ENCODE measurements at places on chromosomes 5 and 9. TPM values are rescaled to one million over a fixed set of nuclear protein-coding genes. Genes with fewer than 3 reads are reported as not detected.

The LARP1 gene
- total RNA-seq, result 125 TPM

The SLC6A7 gene
- total RNA-seq, result not detected

The CARD9 gene
- total RNA-seq, result 0.86 TPM

The PRR7 gene
- 40.1 TPM for total RNA-seq

The NPR2 gene
- total RNA-seq, result 4.0 TPM

The MAN1B1 gene
- 62.0 TPM for total RNA-seq

The TMEM252 gene
- not detected for total RNA-seq

The TSC1 gene
- 58.3 TPM for total RNA-seq

The LCN6 gene
- not detected for total RNA-seq

The ECPAS gene
- 56.8 TPM for total RNA-seq

The PTPN3 gene
- total RNA-seq, result not detected

The CATSPER3 gene
- 0.50 TPM for total RNA-seq

The OR1J2 gene
- 0.37 TPM for total RNA-seq

The CAMSAP1 gene
- total RNA-seq, result 32.6 TPM

The CDH9 gene
- not detected for total RNA-seq

The CCDC192 gene
- 0.45 TPM for total RNA-seq

The FGFR4 gene
- 1.4 TPM for total RNA-seq

The ADAMTS2 gene
- not detected for total RNA-seq

The PCDHGB4 gene
- 0.08 TPM for total RNA-seq

The PCDHGB3 gene
- 0.32 TPM for total RNA-seq

The DDX4 gene
- not detected for total RNA-seq

The RUSC2 gene
- 0.75 TPM for total RNA-seq

The ALG2 gene
- total RNA-seq, result 17.9 TPM

The ZBED3 gene
- total RNA-seq, result 0.94 TPM

The CDX1 gene
- not detected for total RNA-seq

The PCA3 gene
- total RNA-seq, result not detected

The PCDHA13 gene
- not detected for total RNA-seq

The TOR1B gene
- 13.2 TPM for total RNA-seq

The CCNJL gene
- total RNA-seq, result not detected

The ATOSB gene
- 9.8 TPM for total RNA-seq

The MRPS2 gene
- total RNA-seq, result 22.3 TPM

The SLCO6A1 gene
- not detected for total RNA-seq

The TPPP gene
- 17.3 TPM for total RNA-seq

The ATP10B gene
- not detected for total RNA-seq

The CCDC180 gene
- 12.0 TPM for total RNA-seq

The OLFML2A gene
- not detected for total RNA-seq

The ANGPTL2 gene
- total RNA-seq, result 0.10 TPM

The ITGA2 gene
- 0.62 TPM for total RNA-seq

The FAT2 gene
- not detected for total RNA-seq

The CORO2A gene
- total RNA-seq, result 16.6 TPM

The MVB12B gene
- 13.9 TPM for total RNA-seq

The PCDHGA1 gene
- total RNA-seq, result not detected

The TUSC1 gene
- not detected for total RNA-seq

The PCDHA7 gene
- not detected for total RNA-seq

The DNAH5 gene
- total RNA-seq, result not detected

The SEMA6A gene
- total RNA-seq, result 0.31 TPM

The DAB2 gene
- 1.9 TPM for total RNA-seq

The SGCD gene
- not detected for total RNA-seq

The MAMDC2 gene
- total RNA-seq, result not detected

The LVRN gene
- not detected for total RNA-seq

The STK10 gene
- 408 TPM for total RNA-seq

The C9orf43 gene
- 0.65 TPM for total RNA-seq

The NPDC1 gene
- total RNA-seq, result 202 TPM

The SPATA24 gene
- 4.1 TPM for total RNA-seq

The DTWD2 gene
- total RNA-seq, result 2.2 TPM

The CTXN3 gene
- not detected for total RNA-seq
